ENCODE measurements at places on chromosomes 16 and 17. TPM values are rescaled to one million over a fixed set of nuclear protein-coding genes. Genes with fewer than 3 reads are reported as not detected.

GRCh38 chr16:89096768-89097391, 3.2 kb downstream of the ACSF3 start:
- DNase-seq = no peak
- no peak overlapping the region for H3K4me3 ChIP-seq
- peaks cover 52% of the 10 kb centered on the region for H3K4me1 ChIP-seq
- H3K27ac ChIP-seq = no peak overlapping the region

GRCh38 chr16:20216591-20217217, 110.6 kb downstream of the GP2 start:
- DNase-seq = no peak
- H3K4me1 ChIP-seq = no peaks in the 10 kb centered on the region
- H3K27me3 ChIP-seq = no peaks in the 10 kb centered on the region

The APOBR gene
- total RNA-seq = 0.41 TPM

The RPGRIP1L gene
- total RNA-seq = 25.1 TPM

The GRB7 gene
- total RNA-seq = 1.5 TPM

DNA sequence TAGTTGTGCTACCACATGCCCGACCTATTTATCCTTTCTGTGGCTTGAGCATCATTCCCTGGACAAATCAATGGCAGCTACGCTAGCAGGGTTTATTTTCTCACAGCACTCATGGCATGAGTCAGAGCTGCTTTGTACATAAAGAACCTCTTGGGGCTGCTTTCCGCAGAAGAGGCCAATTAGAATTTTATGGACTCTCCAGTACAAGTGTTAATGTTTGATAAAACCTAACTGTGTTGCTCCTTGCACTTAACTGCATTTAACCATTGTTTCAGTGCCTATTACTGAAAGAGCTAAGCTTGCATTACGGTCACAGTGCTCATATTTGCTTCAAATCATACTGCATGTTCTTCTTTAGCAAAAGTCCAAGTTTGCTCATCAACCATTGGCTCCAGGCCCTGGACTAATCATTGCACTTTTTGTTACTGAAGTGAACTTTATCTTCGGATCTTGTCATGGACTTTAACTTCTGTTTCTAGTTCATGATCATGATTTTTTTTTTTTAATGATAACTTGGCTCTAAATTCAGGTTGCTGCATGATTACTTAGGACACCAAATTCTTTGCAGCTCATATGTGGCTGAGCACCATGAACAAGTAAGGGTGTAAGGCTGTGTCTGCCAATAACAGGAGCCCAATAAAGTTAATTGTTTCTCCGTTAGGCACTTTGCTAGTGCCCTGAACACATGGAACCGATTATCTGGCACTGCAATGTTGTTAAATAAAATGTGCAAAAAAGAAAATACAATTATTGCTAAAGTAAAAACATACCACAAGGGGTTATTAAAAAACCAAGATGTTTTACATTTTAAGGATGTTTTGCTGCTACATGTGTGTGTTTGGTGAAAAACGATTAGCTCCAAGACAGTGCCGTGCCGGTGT, 492.2 kb downstream of the KCNJ2 start:
- no peaks in the 10 kb centered on the region for H3K27me3 ChIP-seq
- no peaks in the 10 kb centered on the region for H3K4me1 ChIP-seq
- no peaks in the 10 kb centered on the region for H3K36me3 ChIP-seq
- no peak overlapping the region for H3K4me3 ChIP-seq
- H3K27ac ChIP-seq = no peak overlapping the region

GRCh38 chr17:61699032-61699431, 108.0 kb upstream of the NACA2 start:
- peak; percentile 29 for DNase-seq
- no peaks in the 10 kb centered on the region for H3K27me3 ChIP-seq
- no peak overlapping the region for H3K27ac ChIP-seq
- no peak overlapping the region for H3K4me3 ChIP-seq
- no peaks in the 10 kb centered on the region for H3K4me1 ChIP-seq

The STXBP4 gene
- 6.6 TPM for total RNA-seq

The PLA2G15 gene
- total RNA-seq = 8.7 TPM

The CCDC200 gene
- not detected for total RNA-seq

The C17orf107 gene
- total RNA-seq = 0.43 TPM

The KRTAP9-2 gene
- not detected for total RNA-seq

DNA sequence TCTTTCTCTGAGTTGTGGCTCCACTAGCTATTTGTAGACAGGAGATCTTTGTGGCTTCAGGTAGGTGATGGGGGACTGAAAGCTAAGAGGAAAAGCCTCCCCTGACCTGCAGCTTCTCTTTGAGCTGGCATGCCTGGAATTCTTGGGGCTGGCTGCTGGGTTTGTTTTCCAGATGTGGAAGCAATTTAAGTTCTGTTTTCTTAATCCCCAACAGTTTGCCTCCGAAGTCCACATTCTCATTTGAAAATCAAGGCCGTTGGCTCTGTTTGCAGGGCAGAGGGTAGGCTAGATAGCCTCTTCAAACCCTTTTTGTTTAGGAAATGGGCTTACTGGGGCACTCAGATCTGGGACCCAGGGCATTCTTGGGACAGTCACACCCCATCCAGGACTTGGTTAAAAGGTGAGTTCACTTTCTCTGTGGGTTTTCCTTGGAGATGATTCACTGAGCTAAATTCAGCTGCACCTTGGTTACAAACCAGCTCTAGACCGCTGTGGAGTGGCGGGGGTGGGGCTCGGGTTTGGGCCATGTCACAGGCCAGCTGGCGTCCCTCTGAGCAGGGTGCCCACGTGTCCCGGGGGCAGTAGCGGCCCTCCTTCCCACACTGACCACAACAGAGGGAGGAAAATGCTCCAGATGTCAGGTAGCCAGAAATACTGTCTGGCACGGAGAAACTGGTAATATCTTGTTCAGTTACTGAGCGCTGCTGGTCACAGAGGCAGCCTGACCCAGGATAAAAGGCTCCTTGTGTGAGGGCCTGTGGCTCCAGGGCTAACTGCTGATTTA, 108.5 kb downstream of the RAB11FIP4 start:
- H3K27ac ChIP-seq = no peak overlapping the region
- peaks cover 12% of the 10 kb centered on the region for H3K4me1 ChIP-seq
- H3K4me3 ChIP-seq = no peak overlapping the region
- H3K27me3 ChIP-seq = no peaks in the 10 kb centered on the region
- H3K36me3 ChIP-seq = no peaks in the 10 kb centered on the region

GRCh38 chr17:63203652-63204051, 237.6 kb downstream of the TANC2 start:
- no peaks in the 10 kb centered on the region for H3K36me3 ChIP-seq
- no peaks in the 10 kb centered on the region for H3K4me1 ChIP-seq
- DNase-seq = no peak
- H3K27ac ChIP-seq = no peak overlapping the region
- no peak overlapping the region for H3K4me3 ChIP-seq
- no peaks in the 10 kb centered on the region for H3K27me3 ChIP-seq

The DPEP3 gene
- total RNA-seq = not detected

The CACNG1 gene
- total RNA-seq = not detected

The DPEP1 gene
- 1.7 TPM for total RNA-seq

The CLEC19A gene
- total RNA-seq = not detected

DNA sequence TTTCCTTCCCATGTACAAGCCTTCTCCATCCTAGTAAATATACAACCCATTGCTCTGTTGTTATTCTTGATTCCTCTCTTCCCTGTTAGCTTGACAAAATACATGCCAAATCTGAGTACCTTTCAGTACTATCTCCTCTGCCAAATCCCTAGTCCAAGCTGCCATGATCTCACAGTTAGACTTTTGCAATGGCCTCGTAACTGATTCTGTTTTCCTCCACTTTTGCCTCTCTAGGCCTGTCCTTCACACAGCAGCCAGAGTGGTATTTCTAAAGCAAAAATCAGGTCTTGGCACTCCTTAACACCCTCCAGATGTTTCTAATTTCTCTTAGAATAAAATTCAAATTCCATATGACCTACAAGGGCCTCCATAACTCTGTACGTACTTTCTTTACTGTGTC, 153.0 kb upstream of the RBL2 start:
- H3K4me1 ChIP-seq = no peaks in the 10 kb centered on the region
- no peak overlapping the region for H3K4me3 ChIP-seq
- peaks cover 48% of the 10 kb centered on the region for H3K36me3 ChIP-seq

GRCh38 chr17:51372345-51373004, 112.1 kb downstream of the UTP18 start:
- no peaks in the 10 kb centered on the region for H3K36me3 ChIP-seq
- peak overlapping the region; percentile 63 for H3K4me3 ChIP-seq
- no peaks in the 10 kb centered on the region for H3K27me3 ChIP-seq
- DNase-seq = peak; percentile 96
- H3K4me1 ChIP-seq = peaks cover 10% of the 10 kb centered on the region

The GIT1 gene
- total RNA-seq = 71.5 TPM

DNA sequence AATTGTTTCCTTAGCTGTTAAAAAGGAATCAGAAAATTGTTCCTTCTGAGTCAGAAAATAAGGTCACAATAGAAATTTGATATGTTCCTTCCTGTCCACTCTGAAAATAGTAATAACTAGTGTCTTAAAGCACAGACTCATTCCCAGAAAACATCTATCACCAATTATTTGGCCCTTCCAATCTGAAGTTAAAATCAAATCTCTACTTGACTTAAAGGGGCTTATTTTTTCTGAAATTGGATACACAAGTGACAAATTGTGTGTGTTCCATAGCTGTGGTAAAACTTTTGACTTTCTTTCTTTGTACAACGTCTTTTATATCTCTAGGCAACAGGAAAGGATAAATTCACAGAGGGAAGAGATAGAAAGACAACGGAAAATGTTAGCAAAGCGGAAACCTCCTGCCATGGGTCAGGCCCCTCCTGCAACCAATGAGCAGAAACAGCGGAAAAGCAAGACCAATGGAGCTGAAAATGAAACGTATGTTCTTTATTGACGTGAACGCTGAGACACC, 54.5 kb upstream of the MRC2 start:
- H3K4me3 ChIP-seq = no peak overlapping the region
- H3K4me1 ChIP-seq = peaks cover 5% of the 10 kb centered on the region
- peaks cover 22% of the 10 kb centered on the region for H3K36me3 ChIP-seq
- no peak overlapping the region for H3K27ac ChIP-seq
- no peak for DNase-seq

DNA sequence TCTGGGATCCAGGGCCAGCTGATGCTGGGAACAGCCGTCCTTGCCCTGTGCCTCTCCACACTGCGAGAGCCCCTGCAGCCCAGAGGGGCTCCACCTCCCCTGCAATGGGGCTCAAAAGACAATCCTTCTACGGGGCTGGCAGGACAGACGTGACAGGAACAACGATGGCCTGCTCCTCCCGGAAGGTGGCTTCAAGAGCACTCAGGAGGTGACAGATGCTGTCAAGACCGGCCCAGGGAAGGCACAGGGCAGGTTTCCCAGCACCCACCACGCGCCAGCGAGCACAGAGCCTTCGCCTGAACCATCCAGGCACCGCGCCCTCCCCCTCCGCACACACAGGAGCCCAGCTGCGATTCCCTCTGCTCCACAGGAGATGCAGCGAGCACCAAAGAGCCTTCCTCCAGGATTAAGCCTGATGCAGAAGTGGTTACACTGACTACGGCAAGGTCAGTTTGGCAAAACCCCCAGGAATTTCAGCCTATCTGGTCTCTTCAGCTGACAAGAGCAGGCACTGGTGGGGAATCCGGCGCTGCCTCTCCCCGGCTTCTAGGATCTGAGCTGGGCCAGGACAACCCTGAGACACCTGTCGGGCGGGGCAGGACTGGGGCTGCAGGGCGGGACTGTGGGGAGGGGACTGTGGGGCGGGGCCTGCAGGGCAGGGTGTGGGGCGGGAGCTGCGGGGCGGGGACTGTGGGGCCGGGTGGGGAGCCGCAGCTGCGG, 103.4 kb downstream of the ZNF778 start:
- H3K27ac ChIP-seq = no peak overlapping the region
- no peaks in the 10 kb centered on the region for H3K36me3 ChIP-seq
- peaks cover 43% of the 10 kb centered on the region for H3K4me1 ChIP-seq
- H3K4me3 ChIP-seq = no peak overlapping the region
- no peaks in the 10 kb centered on the region for H3K27me3 ChIP-seq
- no peak for DNase-seq

The MOSMO gene
- total RNA-seq = 8.7 TPM

The NOXO1 gene
- not detected for total RNA-seq
